ENCODE measurements at places on chromosomes 4 and X.

- no peak for DNase-seq
Measured at GRCh38 chr4:1315836-1316536, 26.3 kb downstream of the MAEA start.

DNA sequence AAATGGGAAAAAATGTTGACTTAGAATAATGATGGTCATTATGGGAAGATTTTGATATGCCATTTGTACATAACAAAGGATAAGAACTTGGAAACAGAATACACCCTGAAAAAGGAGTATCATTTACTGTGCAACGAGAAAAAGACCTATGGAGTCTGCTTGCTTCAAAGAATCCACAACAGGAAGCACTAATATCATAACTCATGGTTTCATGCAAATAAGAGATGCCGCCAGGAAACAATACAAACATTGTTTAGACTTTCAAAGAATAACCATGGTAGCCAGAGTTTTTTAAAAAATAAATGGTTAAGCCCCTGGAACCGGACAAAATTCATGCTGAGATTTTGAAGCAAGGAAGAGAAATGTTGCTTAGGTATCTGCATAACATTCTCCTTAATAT is 139.9 kb upstream of the ETNPPL start:
- DNase-seq = no peak

- no peak for DNase-seq
Measured at GRCh38 chr4:114236171-114236769, 256.8 kb upstream of the ARSJ start.

GRCh38 chr4:24241511-24241910 is 342.8 kb downstream of the DHX15 start:
- no peak for DNase-seq

DNA sequence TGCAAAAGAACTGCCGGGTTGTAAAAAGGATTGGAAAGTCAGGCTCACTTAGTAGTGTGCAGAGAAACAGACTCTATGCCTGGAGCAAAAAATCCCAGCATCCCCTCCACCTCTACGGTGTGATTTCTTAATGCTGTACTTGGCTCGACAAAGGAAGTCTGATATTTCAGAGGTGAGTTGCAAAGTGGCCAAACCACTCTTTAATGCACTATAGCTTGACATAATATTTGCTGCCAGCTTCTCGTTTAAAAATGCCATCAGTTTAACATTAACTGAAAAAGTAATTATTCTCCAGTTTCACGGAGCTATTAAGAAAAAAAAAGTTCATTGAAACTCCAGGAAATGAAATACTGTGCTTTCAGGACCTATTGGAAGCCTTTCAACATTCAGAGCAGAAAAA is 448.3 kb upstream of the ZFP42 start:
- no peak for DNase-seq

DNA sequence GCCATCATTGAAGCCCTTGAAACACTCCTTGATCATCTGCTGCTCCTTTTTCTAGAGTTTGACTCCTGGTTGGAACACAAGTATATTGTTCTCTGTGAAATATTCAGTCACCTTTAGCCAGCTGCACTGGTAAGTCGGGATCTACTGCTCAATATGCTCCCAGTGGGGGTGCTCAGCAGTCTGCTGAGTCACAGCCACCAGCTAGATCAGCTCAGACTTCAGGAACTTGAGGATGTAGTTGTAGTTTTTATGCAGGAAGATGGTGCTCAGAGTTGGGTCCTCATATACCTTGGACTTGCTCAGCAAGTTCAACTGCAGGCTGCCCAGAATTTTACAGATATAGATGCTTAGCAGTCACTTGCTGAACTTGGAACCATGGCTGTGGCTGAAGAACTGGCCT is 202.5 kb upstream of the RPL34 start:
- no peak for DNase-seq

DNA sequence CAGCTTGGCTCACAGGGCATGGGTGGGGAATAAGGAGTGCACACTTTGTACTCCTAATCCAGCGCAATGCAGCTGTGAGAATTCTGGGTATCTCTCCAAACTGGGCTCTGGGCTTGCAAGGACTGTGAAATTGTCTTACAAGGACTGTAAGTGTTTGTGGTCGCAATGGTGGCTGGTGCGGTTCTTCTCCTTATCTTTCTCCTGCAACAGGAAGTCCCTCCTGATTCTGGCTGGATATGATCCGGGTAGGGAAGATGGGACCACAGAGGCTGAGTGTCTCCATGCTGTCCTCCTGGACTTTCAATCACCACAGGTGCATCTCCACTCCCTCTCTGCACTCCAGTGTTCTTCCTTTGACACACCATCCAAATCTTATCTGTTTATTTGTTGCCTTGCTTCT is 55.7 kb upstream of the GYPE start:
- DNase-seq = no peak

DNA sequence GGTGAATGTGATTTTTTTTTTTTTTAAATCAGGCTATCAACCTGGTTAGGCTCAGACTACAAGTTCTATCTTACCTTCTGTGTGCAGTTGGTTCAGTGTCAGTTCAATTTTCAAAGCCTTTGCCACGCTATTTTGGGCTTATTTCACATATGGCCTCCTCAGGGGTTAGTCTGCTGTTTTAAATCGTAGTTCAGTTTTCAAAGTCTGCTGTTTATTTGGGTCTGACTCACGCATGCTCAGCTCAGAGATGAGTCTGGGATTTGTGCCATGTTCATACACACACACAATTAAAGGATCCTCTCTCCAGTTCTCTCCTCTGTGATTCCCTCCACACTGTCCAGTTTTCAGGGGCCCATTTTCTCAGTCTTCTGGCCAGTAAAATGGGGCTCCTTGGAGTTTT is 32.3 kb upstream of the ZFX start:
- no peak for DNase-seq

GRCh38 chr4:72286185-72286584 is 254.4 kb downstream of the NPFFR2 start:
- DNase-seq = no peak

DNA sequence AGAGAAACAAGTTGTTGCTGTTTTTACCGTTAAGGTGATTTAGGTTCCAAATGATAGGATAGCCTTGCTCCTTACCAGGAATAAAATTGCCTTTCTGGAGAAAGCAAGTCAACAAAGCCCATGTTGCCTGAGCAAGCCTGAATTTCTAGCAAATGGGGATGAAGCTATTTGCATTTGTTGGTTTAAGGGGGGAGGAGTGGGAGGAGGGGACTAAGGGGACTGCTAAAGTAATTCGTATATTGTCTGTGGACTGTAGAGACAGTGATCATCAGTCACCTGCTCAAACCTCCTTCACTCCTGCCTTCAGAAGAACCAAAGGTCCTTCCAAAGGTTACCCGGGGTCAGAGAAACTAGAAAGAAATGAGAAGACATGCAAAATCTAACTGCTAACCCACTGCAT is 65.8 kb downstream of the SCML2 start:
- no peak for DNase-seq

DNA sequence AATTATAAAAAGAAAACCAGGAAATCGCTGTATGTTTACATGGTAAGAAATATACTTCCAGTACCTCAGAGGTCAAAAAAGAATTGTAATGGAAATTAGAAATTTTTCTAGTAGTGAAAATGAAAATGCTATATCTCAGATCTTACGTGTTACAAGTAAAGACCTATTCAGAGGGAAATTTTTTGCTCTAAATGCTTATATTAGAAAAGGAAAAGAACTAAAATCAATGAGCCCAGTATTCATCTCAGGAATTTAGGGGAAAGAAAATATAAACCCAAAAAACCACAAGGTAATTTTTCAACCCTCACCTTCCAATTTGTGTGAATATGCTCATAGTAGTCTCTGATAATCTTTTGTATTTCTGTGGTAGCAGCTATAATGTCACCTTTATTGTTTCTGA is 145.6 kb downstream of the RAP1GDS1 start:
- DNase-seq = no peak

DNA sequence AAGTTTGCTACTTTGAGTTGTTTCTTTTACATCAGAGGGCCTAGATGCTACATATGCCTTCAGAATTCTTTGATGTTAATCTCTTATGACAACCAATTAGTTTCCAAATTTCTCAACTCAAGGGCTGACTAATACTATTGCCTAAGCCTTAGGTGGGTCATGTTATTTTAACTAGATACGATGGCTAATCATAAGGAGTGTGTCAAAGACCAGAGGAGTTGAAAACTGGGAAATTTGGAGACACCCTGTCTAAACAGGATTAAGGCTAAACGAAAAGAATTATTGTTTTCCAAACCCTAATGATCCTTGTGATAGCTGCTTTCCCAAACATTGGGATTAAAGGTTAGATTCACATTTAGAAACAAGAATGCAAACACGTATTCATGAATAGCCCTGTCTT is 228.5 kb downstream of the PCDH7 start:
- no peak for DNase-seq

DNA sequence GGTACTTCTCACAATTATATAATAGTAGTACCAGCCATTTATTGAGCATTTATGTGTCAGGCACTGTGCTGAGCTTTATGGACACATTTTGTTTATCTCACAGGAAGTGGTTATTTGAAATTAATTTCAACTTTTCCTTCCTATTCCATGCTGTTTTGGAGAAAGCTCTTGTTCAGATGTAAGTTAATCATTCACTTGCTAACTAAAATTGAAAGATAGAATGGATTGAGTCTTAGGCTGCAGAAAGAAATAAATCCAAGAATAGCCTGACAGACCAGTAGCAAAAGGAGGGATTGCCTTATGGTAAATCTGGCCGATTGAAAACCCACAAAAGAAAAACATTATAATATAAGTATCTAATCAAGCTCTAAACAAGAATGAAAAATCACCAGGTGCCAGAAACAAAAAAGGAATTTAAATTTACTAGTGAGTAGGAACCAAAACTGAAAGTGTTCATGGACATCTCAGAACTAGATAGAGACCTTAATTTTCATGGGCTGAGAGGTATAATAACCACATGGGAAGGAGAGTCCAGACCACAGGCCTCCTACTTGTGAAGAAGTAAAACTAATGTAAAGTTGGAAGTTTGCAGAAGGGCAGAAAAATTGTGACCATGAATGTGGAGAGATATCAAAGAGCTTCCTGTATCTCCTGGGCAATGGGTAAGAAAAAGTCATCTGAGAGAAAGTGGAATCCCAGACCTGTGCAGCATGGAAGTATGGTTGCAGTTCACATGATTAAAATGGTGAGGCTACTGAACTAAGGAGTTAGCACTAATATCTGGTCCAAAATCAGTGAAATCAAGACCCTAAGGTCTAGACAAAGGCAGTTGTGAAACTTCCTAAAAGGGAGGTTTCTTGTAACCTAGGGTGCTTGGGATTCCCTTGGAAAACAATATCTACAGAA is 38.0 kb downstream of the RADX start:
- DNase-seq = no peak

DNA sequence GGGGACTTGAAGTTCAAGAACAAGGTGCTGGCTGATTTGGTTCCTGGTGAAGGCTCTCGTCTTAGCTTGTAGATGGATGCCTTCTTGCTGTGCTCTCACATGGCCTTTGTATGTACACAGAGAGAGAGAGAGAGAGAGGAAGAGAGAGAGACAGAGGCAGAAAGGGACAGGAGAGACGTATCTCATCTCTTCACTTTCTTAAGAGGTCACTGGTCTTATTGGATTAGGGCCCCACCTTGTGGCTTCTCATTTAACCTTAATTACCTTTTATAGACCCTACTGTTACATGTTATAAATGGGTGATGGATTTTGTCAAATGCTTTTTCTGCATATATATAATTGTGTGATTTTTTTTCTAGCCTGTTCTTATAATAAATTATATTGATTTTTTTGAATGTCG is 1444.2 kb downstream of the ADGRL3 start:
- peak; percentile 30 for DNase-seq

- DNase-seq = no peak
Measured at GRCh38 chr4:175971388-175972179, 94.1 kb upstream of the WDR17 start.

DNA sequence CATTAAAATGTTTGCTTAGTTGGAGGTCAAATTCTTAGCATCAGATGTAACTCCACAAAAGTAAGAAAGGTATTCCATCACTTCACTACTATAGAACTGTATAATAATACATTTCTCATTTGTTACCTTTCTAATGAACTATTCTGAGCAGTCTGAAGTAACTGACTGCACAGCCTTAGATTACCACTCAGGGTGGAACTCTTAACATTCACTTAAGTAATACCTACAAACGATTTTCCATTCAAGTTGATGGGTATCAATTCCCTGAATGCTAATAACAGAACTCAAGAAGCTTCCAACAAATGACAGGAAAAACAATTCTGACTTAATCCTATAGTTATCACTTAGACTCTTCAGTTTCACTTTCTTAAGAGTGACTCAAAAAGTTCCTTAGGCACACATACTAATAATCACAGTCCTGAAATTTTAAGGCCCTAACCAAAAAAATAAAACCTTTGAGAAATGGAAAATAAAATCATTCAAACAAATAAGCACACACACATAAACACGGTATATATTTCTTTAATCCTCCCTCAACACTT is 20.9 kb downstream of the HNRNPD start:
- DNase-seq = no peak

DNA sequence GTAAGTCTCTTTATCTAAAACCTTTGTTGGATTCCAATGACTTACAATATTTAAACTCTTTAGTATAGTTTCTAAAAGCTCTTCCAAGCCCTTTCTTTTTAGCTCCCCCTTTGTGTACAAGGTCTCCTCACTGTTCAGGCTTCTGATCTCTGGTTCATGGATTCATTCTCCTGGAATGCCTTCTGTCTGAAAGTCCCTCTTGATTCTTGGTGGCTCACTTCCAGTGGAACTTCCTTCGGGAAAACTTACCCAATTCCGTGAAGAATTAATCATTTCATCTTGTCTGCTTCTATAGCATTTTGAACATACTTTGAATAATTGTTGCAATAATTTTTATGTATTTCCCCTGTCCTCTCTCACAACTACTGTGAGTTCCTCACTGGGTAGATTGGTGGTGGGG is 3.6 kb downstream of the ARHGAP24 start:
- no peak for DNase-seq

GRCh38 chr4:153939570-153939969 is 150.7 kb upstream of the SFRP2 start:
- no peak for DNase-seq

DNA sequence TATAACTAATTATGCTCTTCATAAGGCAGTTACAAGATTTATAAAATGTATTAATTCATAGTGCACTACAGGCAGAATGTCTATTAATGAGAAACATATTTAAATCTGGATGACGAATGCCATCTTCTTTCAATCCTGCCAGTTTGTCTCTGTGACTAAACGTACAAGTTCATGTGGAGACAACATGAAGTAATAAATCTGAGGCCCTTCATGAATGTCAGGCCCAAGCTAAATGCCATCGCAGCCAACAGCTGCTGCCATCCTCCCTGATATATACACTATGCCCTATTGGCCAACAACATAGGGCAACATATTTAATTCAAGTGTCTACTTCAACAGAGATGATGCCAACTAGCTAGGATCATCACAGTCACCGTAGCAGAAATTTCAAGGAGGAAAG is 43.7 kb downstream of the TSPAN5 start:
- DNase-seq = no peak

GRCh38 chr4:88439161-88439760 is 17.7 kb upstream of the HERC5 start:
- DNase-seq = no peak

GRCh38 chrX:74521961-74522751 is 92.3 kb downstream of the RLIM start:
- DNase-seq = no peak

Measured in NCI-H524 (cell line).